ENCODE measurements at places on chromosomes 6 and 20. TPM values are rescaled to one million over a fixed set of nuclear protein-coding genes. Genes with fewer than 3 reads are reported as not detected.

DNA sequence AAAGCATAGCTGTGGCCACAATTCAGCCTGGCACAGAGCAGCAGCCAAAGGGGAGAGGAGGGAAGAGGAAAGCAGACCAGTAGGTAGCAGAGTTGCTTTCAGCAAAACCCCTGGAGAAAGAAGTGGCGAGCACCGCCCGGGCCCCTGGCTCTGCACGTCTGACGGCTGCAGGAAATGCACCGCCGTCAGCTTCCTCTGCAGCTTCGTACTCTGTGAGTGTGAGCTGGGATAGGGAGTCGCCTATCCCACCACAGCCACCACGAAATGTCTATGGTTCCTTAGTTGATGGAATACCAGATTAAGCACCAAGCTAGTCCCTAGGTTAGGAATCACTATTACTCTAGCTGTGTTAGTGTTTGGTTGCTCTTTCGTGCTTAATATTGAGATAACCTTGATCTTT lies 79.9 kb upstream of the NAA20 start:
- H3K4me1 ChIP-seq = peaks cover 11% of the 10 kb centered on the region
- H3K27ac ChIP-seq = no peak overlapping the region
- H3K36me3 ChIP-seq = no peaks in the 10 kb centered on the region
- H3K4me3 ChIP-seq = no peak overlapping the region
- H3K27me3 ChIP-seq = no peaks in the 10 kb centered on the region

DNA sequence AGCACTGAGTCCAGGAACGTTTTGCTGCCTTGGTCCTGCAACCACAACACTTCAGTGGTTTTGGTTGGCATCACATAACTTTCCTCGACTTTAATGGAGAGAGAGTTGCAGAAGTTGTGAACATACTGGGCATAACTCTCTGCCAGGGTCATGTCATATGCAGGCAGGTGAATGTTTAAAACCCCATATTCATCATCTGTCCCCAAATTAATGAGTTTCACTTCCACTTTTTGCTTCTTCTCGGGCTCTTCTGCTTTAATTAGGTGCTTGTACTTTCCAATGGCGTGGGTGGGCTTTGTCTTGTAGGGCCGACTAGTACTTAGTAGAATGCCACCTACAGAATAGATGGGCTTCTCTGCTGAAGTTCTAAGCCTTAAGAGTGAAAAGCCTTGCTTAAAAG lies 45.2 kb upstream of the TFAP2A start:
- DNase-seq = no peak
- no peaks in the 10 kb centered on the region for H3K4me1 ChIP-seq
- no peak overlapping the region for H3K4me3 ChIP-seq
- H3K36me3 ChIP-seq = no peaks in the 10 kb centered on the region

- peak overlapping the region; percentile 1 for H3K4me3 ChIP-seq
- H3K27ac ChIP-seq = peak overlapping the region; percentile 79
Observed at GRCh38 chr6:50952092-50952907, 133.6 kb downstream of the TFAP2B start.

GRCh38 chr6:150606647-150607328 lies 7.1 kb downstream of the PLEKHG1 start:
- DNase-seq = no peak
- H3K4me3 ChIP-seq = no peak overlapping the region
- H3K27me3 ChIP-seq = peaks cover under 1% of the 10 kb centered on the region
- no peak overlapping the region for H3K27ac ChIP-seq
- peaks cover 10% of the 10 kb centered on the region for H3K4me1 ChIP-seq

GRCh38 chr20:31751126-31751525 lies 12.0 kb downstream of the TPX2 start:
- no peak overlapping the region for H3K27ac ChIP-seq
- no peak for DNase-seq
- H3K4me1 ChIP-seq = no peaks in the 10 kb centered on the region
- H3K4me3 ChIP-seq = no peak overlapping the region
- H3K36me3 ChIP-seq = peaks cover 41% of the 10 kb centered on the region
- no peaks in the 10 kb centered on the region for H3K27me3 ChIP-seq

DNA sequence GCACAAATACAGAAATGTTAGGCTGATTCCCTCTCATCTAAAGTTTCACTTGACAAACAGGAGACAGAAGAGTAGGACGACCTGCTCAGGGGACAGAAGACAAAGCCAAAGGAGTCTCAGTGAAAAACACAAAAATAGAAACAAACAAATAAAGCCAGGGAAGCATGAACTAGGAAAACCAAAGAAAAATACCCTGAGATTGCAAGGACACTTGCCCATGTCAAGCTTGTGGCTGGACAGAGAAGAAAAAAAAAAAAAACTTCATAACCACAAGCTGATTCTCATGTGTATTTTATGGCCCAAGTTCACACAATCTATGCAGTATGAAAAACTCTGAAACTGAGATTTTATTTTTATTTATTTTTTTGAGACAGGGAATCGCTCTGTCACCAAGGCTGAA lies 85.6 kb upstream of the BEND6 start:
- H3K27ac ChIP-seq = no peak overlapping the region
- H3K27me3 ChIP-seq = no peaks in the 10 kb centered on the region
- H3K4me1 ChIP-seq = no peaks in the 10 kb centered on the region
- no peak for DNase-seq

- H3K27me3 ChIP-seq = no peaks in the 10 kb centered on the region
- no peaks in the 10 kb centered on the region for H3K4me1 ChIP-seq
Observed at GRCh38 chr6:7868926-7869325, 41.7 kb downstream of the TXNDC5 start.

DNA sequence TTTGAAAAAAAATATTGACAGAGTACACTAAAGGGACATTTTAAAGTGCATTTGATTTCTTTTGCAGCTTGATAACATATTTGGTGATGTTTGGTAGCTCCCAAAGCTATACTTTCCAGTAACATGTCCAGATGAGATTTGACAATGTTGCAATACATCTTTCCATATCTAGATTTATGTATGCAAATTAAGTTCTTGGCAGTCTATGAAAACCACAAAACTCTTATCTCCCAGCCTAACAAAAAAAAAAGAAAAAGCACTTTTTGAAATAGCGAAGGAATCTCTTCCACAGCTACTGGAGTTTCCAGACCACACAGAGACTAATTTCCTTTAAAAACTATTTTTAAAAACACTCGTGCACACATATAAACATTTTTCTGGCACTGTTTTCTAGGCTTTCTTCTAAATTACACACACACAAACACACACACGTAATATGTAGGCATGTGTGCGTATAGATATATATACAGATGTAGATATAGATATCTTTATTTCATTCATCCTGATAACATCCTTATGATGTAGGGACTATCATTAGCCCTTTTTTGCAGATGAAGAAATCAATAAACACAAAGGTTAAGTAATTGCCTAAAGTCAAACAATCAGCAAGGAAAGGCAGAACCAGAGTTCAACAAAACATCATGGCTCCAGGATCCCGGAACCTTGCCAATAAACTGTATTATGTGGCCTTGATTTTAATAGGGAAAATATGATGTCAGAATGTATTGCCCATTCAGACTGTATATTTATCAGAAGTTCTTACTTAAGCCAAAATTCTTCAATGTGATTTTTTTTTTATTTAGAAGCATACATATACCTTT lies 93.3 kb downstream of the ADGRB3 start:
- H3K4me1 ChIP-seq = peaks cover 59% of the 10 kb centered on the region
- H3K36me3 ChIP-seq = no peaks in the 10 kb centered on the region
- peak; percentile 30 for DNase-seq
- H3K27ac ChIP-seq = peak overlapping the region; percentile 56
- H3K4me3 ChIP-seq = no peak overlapping the region

GRCh38 chr6:10873374-10873773 lies 8.5 kb downstream of the GCM2 start:
- no peaks in the 10 kb centered on the region for H3K27me3 ChIP-seq
- DNase-seq = no peak
- no peak overlapping the region for H3K27ac ChIP-seq
- no peak overlapping the region for H3K4me3 ChIP-seq
- H3K36me3 ChIP-seq = no peaks in the 10 kb centered on the region

DNA sequence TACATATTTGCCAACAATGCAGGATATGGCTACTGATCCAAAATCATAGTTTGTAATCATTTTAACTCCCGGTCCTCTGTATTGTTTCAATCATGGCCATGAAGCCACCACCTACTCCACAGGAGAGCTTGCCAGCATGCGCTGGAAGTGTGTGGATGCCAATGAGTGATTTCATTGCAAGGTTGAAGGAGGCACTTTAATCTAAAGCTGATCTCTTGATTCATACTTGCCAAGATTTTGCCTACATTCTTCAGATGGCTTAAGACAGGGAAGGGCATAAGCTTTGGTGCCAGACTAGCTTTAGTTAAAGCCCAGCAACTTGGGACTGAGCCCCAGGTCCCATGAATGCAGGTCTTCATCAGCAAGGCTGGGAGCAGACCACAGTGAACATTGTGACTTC lies 58.8 kb downstream of the TPD52L1 start:
- H3K27ac ChIP-seq = no peak overlapping the region
- H3K4me1 ChIP-seq = no peaks in the 10 kb centered on the region
- no peak for DNase-seq

DNA sequence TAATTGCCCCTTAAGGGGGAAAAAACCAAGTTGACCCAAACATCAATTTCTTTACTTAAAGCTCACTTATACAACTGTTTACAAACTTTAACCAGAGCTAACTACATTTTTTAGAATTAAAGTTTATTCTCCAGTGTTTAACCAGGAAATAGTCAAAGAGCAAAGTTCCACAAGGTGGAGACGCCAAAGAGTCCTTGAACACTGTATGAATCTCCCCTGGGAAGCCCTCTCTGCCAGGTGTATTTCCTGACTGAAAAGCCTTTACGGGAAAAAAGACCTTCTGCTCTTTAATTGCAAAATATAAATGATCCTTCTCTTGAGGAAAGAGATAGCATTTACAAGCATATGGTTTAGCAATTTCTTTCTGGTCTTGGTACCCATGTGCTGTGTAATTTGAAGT lies 36.2 kb downstream of the BTBD9 start:
- no peak overlapping the region for H3K4me3 ChIP-seq
- H3K36me3 ChIP-seq = no peaks in the 10 kb centered on the region
- H3K27me3 ChIP-seq = no peaks in the 10 kb centered on the region
- no peaks in the 10 kb centered on the region for H3K4me1 ChIP-seq
- no peak overlapping the region for H3K27ac ChIP-seq

DNA sequence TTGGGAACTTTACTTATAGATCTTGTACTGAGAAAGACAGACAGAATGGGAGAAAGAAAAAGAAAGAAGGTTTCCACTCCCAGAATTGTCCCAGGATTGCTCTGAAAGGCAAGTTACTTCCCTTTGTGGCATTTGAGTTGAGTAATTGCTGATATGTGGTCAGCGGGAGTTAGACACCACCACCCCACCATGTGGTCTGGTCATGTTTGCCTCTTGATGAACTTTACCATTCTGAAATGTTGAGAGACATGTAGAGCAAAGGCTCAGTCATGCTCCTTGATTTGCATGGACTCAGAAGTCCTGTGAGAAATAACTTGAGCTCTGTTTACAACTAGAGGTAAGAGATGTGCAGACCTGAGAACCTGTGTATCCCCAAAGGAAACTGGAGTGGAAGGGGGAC lies 17.1 kb downstream of the TCF21 start:
- H3K27me3 ChIP-seq = peaks cover 96% of the 10 kb centered on the region
- no peak overlapping the region for H3K27ac ChIP-seq
- H3K4me3 ChIP-seq = no peak overlapping the region
- no peaks in the 10 kb centered on the region for H3K4me1 ChIP-seq
- H3K36me3 ChIP-seq = no peaks in the 10 kb centered on the region
- DNase-seq = no peak

DNA sequence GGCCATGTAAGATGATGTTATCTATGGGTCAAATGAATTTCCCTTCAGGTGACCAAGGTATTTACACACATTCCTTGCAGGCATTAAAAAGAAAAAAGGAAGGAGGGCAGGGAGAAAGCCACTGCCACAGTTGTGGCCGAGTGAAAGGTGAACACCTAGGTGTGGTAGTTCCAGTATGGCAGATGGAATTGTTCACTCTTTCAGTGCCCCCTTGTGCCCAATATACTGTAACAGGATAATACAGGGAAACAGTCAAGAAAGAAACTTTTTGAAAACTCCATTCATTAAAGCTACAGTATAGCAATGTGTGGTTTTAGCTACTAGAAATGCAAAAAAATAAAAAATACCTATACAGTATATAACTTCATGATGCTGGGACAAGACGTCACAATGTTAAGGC lies 52.1 kb downstream of the BMP2 start:
- H3K27me3 ChIP-seq = no peaks in the 10 kb centered on the region
- no peak overlapping the region for H3K27ac ChIP-seq
- H3K36me3 ChIP-seq = no peaks in the 10 kb centered on the region
- DNase-seq = no peak
- no peak overlapping the region for H3K4me3 ChIP-seq

DNA sequence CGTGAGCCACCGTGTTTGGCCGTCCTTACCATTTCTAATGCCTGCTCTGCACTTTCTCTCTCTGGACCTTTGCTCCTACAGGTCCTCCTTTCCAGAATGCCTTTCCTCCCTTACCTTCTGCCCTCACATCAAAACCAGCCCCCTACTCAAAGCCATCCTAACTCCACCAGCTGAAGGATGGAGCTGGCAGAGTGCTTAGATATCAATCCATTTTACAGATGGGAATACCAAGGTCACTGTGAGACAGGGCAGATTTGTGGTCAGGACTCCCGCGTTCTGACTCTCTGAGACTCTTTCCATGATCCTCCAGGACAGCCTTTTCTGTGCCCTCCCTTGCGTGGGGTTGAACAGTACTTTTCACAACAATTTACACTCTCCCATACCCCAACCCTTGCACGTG lies 41.7 kb upstream of the SCRT2 start:
- no peak overlapping the region for H3K4me3 ChIP-seq
- peaks cover 14% of the 10 kb centered on the region for H3K27me3 ChIP-seq
- no peak for DNase-seq
- no peak overlapping the region for H3K27ac ChIP-seq
- no peaks in the 10 kb centered on the region for H3K36me3 ChIP-seq
- H3K4me1 ChIP-seq = no peaks in the 10 kb centered on the region

GRCh38 chr6:26322645-26323482 lies 42.1 kb upstream of the BTN3A2 start:
- DNase-seq = peak; percentile 96
- peak overlapping the region; percentile 59 for H3K27ac ChIP-seq

- no peak for DNase-seq
- H3K27ac ChIP-seq = no peak overlapping the region
- H3K4me3 ChIP-seq = no peak overlapping the region
- no peaks in the 10 kb centered on the region for H3K4me1 ChIP-seq
- no peaks in the 10 kb centered on the region for H3K27me3 ChIP-seq
Observed at GRCh38 chr20:21315138-21315537, 12.0 kb downstream of the XRN2 start.

GRCh38 chr6:135798751-135799515 lies 52.6 kb upstream of the PDE7B start:
- H3K36me3 ChIP-seq = no peaks in the 10 kb centered on the region
- H3K27ac ChIP-seq = no peak overlapping the region
- no peak overlapping the region for H3K4me3 ChIP-seq
- H3K27me3 ChIP-seq = peaks cover 88% of the 10 kb centered on the region
- H3K4me1 ChIP-seq = no peaks in the 10 kb centered on the region

MUCL3 gene
- total RNA-seq = not detected

ENPP1 gene
- 20.5 TPM for total RNA-seq

FHL5 gene
- not detected for total RNA-seq

AK9 gene
- 2.6 TPM for total RNA-seq

VWA7 gene
- total RNA-seq = 2.7 TPM

RIMS4 gene
- total RNA-seq = 0.24 TPM

CD109 gene
- 8.8 TPM for total RNA-seq

HLA-DMA gene
- 1.9 TPM for total RNA-seq

ZBTB2 gene
- 19.7 TPM for total RNA-seq

Measured in A673 (cell line).